Naive B cell (primary cell): ENCODE measurements at places on chromosomes 1 and 21. TPM values are rescaled to one million over a fixed set of nuclear protein-coding genes. Genes with fewer than 3 reads are reported as not detected.

DNA sequence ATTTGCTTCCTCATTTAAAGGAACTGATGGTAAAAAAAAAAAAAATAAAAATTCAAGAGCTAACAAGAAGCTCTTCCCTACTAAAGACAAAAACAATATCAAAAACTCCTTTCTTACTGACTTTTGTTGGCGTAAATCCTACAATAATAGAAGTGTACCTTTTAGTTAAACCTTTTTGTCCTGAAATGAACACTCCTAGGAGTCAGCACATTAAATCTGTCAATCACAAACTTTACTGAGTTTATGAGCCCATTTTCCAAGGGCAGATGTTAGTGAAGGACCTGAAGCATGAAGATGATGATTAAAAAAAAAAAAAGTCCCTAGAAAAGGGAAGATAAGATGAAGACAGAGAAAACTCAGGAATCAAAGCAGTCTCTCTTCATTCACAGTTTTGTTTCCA, 22.6 kb upstream of the DDX59 start:
- no peaks in the 10 kb centered on the region for H3K4me1 ChIP-seq
- no peak for DNase-seq
- H3K36me3 ChIP-seq: no peaks in the 10 kb centered on the region
- H3K27ac ChIP-seq: no peak overlapping the region

Gene RAB3B
- not detected for polyA plus RNA-seq

Gene CNKSR1
- not detected for polyA plus RNA-seq

Gene KCNJ6
- polyA plus RNA-seq: not detected

DNA sequence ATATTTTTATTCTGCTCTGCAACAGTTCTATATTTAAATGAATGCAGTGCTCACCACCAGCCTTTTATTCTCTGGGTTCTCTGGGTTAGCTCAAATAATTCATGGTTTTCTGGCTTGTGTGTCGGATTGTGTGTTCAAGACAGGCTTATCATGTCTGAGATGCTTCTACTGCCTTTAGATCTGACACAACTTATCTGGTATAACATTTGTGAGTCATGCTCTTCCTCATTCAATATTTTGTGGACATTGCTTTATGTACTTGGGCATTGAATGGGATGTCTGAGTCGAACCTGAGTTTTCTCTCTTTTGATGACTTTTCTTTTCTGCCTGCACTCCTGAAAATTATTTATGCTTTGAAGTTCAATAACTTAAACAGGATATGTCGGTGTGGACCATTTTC, 17.6 kb upstream of the PKP1 start:
- no peaks in the 10 kb centered on the region for H3K4me1 ChIP-seq
- H3K36me3 ChIP-seq: no peaks in the 10 kb centered on the region
- H3K4me3 ChIP-seq: no peak overlapping the region
- H3K27me3 ChIP-seq: peaks cover 73% of the 10 kb centered on the region
- H3K27ac ChIP-seq: no peak overlapping the region

GRCh38 chr1:1171546-1172340, 1.9 kb upstream of the TTLL10 start:
- H3K4me3 ChIP-seq: peak overlapping the region; percentile 72
- peak overlapping the region; percentile 90 for H3K27ac ChIP-seq
- H3K27me3 ChIP-seq: peaks cover 1% of the 10 kb centered on the region
- peaks cover 3% of the 10 kb centered on the region for H3K36me3 ChIP-seq
- peak; percentile 70 for DNase-seq

DNA sequence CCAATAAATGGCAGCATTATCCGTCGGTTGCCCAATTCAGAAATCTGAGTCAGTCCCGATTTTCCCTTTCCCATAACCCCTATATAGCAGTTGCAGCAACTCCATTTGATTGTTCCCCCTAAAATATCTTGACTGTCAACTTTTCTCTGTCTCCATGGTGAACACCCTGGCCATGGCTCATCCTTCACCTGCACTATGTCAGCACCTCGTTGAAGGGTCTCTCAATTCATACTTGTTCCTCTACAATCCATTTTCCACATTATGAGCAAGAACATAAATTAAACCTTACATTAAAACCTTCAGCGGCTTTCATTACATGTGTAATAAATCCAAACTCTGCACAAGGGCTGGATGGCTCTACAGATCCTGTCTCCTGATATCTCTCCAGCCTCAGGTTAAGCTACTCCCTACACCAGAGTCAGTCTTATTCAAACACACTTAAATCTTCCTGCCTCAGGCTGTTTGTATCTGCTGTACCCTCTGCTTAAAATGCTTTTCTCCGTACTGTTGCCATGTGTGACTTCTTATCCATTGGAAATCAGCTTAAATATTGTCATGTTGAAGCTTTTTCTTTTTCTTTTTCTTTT, 87.3 kb downstream of the BACH1 start:
- DNase-seq: no peak
- H3K36me3 ChIP-seq: peaks cover 6% of the 10 kb centered on the region

- H3K4me1 ChIP-seq: no peaks in the 10 kb centered on the region
- no peak overlapping the region for H3K4me3 ChIP-seq
- DNase-seq: no peak
- H3K36me3 ChIP-seq: no peaks in the 10 kb centered on the region
- no peaks in the 10 kb centered on the region for H3K27me3 ChIP-seq
Measured at GRCh38 chr1:115687744-115688143, 46.0 kb downstream of the VANGL1 start.

DNA sequence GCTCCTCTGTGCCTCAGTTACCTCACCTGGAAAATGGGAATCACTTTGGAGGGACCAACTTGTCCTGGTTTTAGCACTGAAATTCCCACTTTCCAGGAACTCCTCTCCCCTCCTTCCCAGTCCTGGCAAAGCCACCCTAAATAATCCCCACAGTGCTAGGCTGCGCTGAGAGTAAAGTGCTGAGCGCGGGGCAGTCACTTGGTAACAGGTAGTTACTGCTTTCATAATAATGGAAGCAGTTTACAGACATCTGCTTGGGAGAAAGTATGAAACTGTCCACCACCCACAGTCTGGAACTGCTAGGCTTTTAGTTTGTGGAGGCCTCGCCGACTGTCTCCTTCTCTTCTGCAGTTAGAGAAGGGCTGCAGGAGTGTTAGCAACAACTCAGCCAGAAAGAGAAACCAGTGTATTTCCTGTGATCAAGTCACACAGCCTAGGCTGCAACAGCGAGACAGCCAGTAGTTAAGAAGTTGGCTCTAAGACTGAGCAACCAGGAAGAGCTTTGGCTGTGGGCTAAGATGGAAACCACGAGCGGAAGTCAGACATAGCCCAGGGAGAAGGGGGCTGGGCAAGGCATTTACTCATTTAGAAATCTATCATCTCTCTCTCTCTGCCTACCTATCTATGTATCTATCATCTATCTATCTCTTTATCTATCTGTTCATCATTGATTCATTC, 30.8 kb upstream of the ABCG1 start:
- peak; percentile 73 for DNase-seq
- H3K4me1 ChIP-seq: peaks cover 63% of the 10 kb centered on the region
- peaks cover 10% of the 10 kb centered on the region for H3K27me3 ChIP-seq
- no peaks in the 10 kb centered on the region for H3K36me3 ChIP-seq
- H3K27ac ChIP-seq: peak overlapping the region; percentile 30

DNA sequence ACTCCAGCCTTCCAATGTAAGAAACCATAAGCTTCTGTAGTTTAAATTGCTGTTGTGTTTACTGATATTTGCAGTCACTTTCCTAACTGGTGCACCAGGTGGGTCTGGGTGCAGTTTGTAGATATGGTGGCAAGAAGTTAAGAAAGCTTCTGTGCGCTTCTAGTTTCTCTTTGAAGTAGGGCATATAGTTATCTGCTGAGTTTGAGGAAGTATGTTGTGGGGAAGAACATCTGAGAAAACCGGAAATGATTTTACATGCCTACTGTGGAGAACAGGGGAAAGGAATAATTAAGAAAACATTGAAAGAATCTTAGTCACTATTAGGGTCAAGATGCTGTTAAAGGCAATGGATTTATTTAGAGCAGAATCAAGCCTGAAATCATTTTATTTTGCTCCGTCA, 14.9 kb upstream of the SLC44A5 start:
- no peaks in the 10 kb centered on the region for H3K36me3 ChIP-seq
- H3K27ac ChIP-seq: no peak overlapping the region
- no peaks in the 10 kb centered on the region for H3K4me1 ChIP-seq
- no peak overlapping the region for H3K4me3 ChIP-seq

GRCh38 chr1:6180707-6181311, 688 bp upstream of the CHD5 start:
- H3K27me3 ChIP-seq: peaks cover 40% of the 10 kb centered on the region
- peaks cover 24% of the 10 kb centered on the region for H3K4me1 ChIP-seq
- peaks cover 2% of the 10 kb centered on the region for H3K36me3 ChIP-seq
- no peak overlapping the region for H3K27ac ChIP-seq
- peak overlapping the region; percentile 80 for H3K4me3 ChIP-seq

GRCh38 chr1:46434358-46434757, 40.2 kb downstream of the FAAH start:
- no peaks in the 10 kb centered on the region for H3K4me1 ChIP-seq
- peaks cover 5% of the 10 kb centered on the region for H3K27me3 ChIP-seq
- DNase-seq: no peak

Gene C4BPA
- polyA plus RNA-seq: not detected

DNA sequence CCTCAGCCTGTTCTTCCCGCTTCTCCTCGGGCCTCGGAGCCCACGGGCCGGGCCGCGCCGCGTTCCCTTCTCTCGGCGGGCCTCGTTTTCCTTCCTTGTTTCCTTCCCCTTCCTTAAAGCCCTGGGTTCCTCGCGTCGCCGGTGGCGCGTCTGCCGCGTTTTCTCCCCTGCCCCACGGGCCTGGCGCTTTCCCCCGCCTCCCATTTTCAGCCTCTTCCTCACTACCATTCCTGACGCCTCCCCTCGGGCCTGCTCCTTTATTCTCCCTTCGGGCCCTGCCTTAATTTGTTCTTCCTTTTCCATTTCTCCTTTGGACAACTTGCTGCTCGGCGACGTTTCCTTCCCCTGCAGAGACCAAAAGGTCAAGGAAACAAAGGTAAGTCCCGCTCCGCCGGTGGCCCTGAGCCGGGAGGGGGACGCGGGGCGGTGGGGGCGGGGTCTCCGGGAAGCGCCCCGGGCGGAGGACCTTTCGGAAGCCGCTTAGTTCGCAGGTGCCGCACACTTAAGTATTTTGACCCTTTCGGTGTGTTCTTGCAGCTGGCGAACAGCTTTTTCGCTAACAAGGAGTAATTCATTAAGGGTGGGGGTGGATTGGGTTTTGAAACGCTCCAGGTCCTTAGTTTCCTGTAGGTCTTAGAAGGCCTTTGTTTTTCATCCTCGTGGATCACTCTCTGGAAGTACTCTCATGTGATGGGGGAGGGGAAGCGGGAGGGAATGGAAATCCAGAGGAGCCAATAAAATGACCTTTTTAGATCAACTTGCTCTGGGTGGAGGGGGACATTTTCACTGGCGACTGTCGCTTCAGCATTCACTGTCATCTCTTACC, 780 bp downstream of the YTHDF2 start:
- H3K27ac ChIP-seq: peak overlapping the region; percentile 94
- DNase-seq: peak; percentile 21
- peak overlapping the region; percentile 96 for H3K4me3 ChIP-seq
- H3K27me3 ChIP-seq: no peaks in the 10 kb centered on the region
- H3K36me3 ChIP-seq: peaks cover 4% of the 10 kb centered on the region
- H3K4me1 ChIP-seq: peaks cover 34% of the 10 kb centered on the region

DNA sequence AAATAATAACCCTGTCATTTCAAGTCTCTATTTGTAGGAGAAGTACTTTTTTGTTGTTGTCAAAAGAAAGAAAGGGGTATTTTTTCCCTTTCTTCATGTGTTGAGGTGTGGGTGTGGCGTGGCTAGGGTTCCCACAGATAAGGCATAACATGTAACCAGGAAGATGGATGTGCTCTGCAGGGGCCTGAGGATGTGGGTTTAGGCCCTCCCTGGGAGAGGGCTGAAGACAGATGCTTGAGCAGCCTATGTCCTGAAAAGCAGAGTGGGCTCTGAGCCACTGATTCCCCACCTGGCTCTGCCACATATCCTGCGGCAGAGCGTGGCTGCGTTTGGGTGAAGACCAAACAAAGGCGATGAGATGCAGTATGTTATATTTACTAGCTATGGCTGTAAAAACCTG, 13.9 kb upstream of the ADAR start:
- H3K27ac ChIP-seq: no peak overlapping the region
- no peaks in the 10 kb centered on the region for H3K27me3 ChIP-seq
- no peaks in the 10 kb centered on the region for H3K36me3 ChIP-seq
- peaks cover 48% of the 10 kb centered on the region for H3K4me1 ChIP-seq

- no peaks in the 10 kb centered on the region for H3K36me3 ChIP-seq
- DNase-seq: no peak
- H3K4me1 ChIP-seq: peaks cover 27% of the 10 kb centered on the region
- H3K27ac ChIP-seq: peak overlapping the region; percentile 83
- H3K27me3 ChIP-seq: no peaks in the 10 kb centered on the region
Measured at GRCh38 chr1:116503546-116504307, 67.1 kb downstream of the CD58 start.

Gene TARBP1
- polyA plus RNA-seq: 5.8 TPM

DNA sequence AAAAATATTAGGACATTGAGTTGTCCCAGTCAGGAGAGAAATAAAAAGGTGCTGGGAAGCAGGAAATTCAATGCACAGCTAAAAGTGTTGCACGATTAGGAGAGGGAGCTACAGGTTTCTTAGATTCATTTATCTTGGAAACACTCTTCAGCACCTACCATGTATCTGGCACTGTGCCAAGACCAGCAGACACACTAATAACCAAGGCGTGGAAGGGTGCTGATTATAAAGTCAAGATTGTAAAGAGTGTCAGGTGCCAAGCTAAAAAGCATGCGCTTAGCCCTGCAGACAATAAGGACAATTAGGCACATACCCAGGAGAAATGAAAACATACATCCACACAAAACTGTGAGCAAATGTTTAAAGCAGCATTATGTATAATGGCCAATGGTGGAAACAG, 129.9 kb downstream of the DSCAM start:
- H3K4me3 ChIP-seq: no peak overlapping the region
- H3K4me1 ChIP-seq: no peaks in the 10 kb centered on the region
- H3K27me3 ChIP-seq: no peaks in the 10 kb centered on the region
- no peaks in the 10 kb centered on the region for H3K36me3 ChIP-seq
- H3K27ac ChIP-seq: no peak overlapping the region
- DNase-seq: no peak

Gene TRIM17
- 0.26 TPM for polyA plus RNA-seq

DNA sequence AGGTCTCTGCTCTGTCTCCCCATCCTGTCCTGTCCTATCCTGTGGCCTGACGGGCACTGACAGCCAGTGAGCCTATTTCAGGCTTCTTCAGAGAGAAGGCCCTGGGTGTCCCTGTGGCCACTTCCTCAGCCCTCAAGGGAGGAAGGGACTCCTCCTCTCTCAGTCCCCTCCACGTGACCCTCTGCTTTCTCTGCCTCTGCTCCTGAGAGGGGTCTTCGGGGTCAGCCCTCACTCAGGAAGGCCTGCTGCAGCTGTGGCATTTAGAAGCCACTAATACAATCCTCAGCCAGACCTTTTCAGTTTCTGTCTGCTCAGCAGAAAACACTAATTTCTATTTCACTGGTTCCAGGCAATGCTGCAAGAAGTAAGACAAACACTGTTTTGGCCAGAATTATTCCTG, 43.6 kb upstream of the ETV3 start:
- peak overlapping the region; percentile 6 for H3K27ac ChIP-seq
- H3K27me3 ChIP-seq: peaks cover 30% of the 10 kb centered on the region
- DNase-seq: no peak

GRCh38 chr1:63780565-63780964, 6.7 kb downstream of the ROR1 start:
- no peak overlapping the region for H3K4me3 ChIP-seq
- no peak overlapping the region for H3K27ac ChIP-seq
- H3K27me3 ChIP-seq: peaks cover 2% of the 10 kb centered on the region
- peaks cover 1% of the 10 kb centered on the region for H3K4me1 ChIP-seq
- no peak for DNase-seq
- no peaks in the 10 kb centered on the region for H3K36me3 ChIP-seq

Gene CTNNBIP1
- 12.5 TPM for polyA plus RNA-seq

Gene OR2T33
- not detected for polyA plus RNA-seq

GRCh38 chr1:204192589-204193352, 3.5 kb downstream of the KISS1 start:
- DNase-seq: no peak
- H3K4me1 ChIP-seq: peaks cover 9% of the 10 kb centered on the region
